ENCODE measurements at places on chromosomes 12 and 14.
A peak's percentile ranks its signal among the peaks of the same experiment; 100 is the strongest.

DNA sequence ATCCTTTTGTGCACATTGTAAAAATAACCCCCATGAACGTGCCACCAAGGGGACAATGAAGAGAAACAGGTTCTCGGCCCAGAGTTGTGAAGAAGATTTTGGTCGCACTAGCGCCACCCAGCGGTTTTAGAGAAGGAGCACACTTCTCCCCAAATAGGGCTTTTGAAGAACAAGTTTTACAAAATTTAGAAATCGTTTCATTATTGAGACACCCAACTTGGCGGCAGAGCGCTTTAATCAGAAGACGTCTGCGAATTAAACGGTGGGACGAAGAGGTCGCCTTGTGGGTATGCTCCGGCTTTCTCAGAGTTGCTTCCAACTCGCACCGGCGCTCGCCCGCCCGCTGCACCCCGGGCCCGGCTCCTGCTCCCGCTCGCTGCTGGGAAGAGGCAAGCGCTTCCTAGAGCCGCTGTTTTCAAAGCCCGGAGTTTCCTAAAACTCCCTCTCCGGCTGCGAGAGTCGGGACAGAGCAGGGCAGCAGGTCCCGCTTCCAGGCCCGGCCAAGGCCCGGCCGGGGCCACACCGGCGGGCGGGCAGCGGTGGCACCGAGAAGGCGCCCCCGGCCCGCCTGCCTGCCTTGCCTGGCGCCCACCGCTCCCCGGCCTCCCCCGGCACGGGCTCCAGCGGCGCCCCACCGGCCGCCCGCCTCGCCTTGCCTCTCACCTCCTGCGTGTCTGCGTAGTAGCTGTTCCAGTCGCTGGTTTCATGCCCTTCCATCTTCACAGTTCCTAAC, 645 bp downstream of the FOXA1 start:
- DNase-seq = peak; percentile 23

DNA sequence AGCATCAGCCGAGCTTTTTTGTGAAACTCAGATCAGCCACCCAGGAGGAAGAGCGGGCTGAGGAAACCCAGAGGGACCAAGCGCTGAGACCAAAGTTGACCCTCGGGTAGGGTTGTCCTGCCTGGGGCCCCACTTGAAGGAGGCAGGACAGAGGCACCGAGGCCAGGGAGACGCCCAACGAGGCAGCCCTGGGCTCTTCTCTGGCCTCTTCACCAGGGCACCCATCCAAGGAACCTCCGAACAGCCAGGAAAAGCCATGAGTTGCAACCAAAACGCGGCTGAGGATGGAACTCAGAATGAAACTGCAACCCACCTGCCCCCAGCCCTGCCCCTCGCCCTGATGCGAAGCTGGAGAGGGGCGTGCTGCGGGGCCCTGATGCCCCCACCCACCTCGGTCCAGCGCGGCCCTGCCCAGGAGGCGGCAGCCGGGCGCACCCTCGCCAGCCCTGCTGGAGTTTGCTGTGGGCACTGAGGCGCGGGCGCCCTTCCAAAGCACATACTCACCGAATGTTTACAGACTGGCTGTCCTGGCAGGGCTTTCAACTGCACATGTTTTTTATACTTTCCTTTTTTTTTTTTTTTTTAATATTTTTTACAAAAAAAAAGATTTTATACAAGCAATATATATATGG, 41.9 kb downstream of the JDP2 start:
- DNase-seq = no peak

DNA sequence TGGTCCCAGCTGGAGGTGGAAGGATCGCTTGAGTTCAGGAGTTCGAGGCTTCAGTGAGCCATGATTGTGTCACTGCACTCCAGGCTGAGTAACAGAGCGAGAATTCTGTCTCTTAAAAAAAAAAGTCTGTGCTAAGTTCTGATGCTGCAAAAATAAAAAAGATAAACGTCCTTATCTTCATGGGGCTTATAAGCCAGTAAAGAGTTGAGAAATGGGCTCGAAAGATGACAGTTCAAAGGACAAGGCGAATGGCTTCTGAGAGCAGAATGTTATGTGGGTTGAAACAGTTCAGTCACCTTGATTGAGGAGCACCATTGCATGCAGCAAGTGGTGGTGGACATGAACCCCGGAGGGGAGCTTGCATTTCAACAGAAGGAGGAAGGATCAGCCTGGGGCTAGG, 4.7 kb downstream of the TSPAN9 start:
- no peak for DNase-seq

DNA sequence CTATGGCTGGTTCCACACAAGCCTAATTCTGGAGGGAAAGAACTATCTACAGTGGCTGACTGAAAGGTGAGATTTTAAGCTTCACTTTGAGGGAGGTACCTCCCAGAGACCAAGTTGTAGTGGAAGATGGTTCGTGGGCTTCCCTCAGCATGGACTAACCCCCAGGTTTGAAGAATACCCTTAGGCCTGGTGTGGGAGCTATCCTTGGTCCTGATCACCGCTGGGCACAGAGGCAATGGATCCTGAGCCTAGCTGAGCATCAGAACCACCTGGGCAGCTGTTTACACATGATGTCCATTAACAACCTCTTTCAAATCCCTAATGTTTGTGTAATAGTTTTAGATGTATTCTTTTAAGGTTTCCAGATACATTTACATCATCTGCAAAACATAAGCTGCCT, 10.3 kb downstream of the DAO start:
- DNase-seq = no peak

DNA sequence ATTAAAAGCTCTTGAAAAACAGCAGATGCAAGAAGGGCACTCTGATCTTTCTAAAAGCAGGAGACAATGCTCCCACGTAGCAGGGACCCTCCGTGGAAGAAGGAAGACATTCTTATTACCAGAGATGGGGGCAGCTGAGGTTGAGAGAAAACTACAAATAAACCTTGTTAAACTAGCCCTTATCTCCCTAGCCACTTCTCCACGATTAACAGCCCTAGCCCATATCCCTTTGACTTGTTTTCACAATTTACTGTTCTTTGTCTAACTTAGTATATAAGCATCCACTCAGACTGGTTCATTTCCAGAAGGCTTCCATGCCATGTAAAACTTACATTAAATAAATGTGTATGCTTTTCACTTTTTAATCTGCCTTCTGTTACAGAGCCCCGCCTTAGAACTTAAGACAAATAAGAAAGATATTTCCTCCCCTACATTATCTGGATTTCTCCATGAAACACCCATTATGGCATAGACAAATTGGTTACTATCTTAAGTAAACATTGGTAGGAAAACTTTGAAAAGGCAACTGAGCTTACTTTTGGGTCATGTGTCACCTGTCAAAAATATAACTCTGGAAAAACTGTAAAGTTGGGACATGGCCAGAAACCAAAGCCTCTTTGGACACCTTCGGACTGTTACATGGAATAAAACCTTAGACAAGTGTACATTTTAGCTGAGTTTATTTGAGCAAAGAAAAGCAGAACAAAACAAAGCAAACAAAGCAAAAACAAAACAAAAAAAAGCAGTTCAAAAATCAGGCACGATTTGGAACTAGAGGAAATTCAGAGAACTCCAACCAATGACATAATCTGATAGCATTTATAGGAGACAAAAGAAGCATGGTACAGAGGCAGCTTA, 4.9 kb upstream of the RNASE1 start:
- DNase-seq = no peak

GRCh38 chr12:116525418-116526001, 33.7 kb upstream of the MAP1LC3B2 start:
- DNase-seq = no peak
